ENCODE measurements at places on chromosomes 6 and 20. TPM values are rescaled to one million over a fixed set of nuclear protein-coding genes. Genes with fewer than 3 reads are reported as not detected.

The SCGN gene
- not detected for total RNA-seq

The MEI4 gene
- total RNA-seq: 0.21 TPM

DNA sequence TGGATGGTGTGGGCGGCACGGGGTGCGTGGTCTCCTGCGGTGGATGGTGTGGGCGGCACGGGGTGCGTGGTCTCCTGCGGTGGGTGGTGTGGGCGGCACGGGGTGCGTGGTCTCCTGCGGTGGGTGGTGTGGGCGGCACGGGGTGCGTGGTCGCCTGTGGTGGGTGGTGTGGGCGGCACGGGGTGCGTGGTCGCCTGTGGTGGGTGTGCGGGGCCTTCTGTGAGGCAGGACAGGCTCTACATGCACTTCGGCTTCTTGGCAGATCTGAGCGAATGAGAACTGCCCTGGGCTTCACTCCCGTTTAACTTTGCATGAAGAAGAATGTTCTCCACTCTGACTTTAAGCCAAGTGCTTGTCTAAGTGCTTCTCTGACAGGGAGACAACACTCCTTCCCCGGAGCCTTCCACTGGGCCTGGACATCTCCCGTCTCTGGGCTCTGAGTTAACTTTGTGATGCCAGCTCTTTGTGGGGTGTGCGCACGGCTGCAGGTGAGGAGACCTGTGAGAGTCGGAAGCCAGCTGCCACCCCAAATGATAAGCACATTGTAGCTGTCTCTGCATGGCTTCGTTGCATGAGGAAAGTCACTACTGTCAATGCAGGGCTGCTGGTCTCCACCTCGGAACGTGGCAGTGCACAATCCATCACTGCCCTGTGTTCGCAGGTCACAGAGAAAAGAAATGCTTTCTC is 244.8 kb downstream of the DLL1 start:
- no peak for DNase-seq

GRCh38 chr6:163151212-163151611 is 263.3 kb upstream of the QKI start:
- no peak for DNase-seq

DNA sequence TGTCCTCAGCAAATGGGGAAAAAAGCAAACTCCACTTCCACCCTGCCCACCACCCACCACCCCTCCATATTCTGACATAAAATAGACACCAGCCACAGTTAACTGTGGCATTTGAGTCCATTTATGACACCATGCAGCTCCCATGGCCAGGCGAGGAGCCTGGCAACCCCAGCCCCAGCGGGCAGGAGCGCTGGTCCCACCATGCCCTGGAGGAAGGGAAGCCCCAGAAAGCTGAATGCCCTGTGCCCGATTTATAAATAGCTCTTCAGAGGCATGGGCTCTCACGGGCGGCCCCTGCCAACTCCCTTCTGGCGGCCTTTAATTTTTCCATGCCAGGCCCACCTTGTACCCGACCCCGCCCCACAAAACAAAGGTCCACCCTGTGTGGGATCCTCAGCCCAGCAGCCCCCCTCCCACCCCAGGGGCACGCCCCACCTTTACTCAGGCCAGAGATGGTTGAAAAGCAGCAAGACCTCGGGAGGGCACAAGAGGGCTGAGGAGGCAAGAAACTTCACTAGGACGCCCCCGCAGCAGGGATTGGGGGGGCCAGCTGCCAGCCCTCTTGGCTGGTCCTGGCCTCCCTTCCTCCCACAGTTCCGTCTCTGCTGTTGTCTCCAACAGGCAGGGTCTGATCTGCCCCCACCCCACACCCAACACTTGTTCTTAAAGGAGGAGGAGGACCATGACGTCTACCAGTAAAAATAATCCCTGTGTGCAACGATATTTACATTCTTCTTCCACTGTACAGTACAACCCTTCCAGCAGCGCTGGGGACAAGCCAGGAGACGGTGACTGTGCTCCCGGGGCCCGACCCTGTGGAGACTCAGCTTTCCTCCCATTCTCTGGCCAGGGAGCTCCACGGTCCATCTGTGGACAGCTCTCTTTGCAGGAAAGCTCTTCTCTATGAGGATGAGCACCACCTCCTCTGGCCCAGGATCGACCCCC is 115.6 kb upstream of the CDYL start:
- no peak for DNase-seq
